ENCODE measurements at places on chromosomes 5 and 9. TPM values are rescaled to one million over a fixed set of nuclear protein-coding genes. Genes with fewer than 3 reads are reported as not detected.

DNA sequence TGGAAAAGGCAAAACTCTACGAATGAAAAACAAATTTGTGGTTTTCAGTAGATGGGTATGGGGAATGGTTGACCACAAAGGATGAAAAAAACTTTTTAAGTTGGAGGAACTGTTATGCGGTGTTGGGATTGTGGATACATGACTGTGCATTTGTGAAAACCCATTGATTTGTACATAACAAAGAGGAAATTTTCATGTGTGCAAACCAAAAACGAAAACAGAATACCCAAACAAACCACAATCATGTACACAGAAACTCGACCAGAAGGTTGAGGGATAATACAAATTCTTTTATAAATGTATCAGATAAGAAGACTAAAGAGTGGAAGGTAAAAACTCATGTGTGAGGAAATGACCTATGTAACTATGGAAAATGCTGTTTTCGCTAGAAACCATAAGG is 1012.4 kb downstream of the CDH18 start:
- H3K4me1 ChIP-seq, result peaks cover 6% of the 10 kb centered on the region
- no peaks in the 10 kb centered on the region for H3K36me3 ChIP-seq
- DNase-seq, result no peak
- H3K4me3 ChIP-seq, result no peak overlapping the region
- no peak overlapping the region for H3K27ac ChIP-seq

DNA sequence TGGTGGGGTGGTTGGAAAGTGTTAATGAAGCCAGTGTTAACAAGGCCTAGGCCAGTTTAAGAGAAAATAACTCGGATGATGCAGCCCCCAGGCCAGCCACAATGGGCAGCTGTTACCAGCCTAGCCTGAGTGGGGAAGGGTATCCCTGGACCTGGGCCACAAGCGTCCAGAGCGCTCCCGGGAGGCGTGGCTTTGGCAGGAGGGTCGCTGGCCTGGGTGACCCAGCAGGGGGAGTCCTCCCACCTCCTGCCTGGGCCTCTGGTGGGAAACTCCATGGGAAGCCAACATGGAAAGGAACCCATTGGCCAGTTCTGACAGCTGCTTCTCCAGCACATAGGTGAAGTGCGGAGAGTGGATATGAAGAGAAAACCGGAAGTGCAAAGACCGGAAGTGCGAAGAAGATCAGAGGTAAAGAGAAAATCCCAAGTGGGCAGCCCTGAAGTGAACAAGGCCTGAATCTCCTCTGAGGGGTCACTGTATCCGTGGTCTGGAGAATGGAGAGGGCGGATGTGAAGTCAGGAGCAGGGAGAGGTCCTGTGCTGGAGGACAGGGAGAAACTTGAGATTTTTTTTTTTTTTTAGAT is 79.0 kb downstream of the ADCY2 start:
- no peaks in the 10 kb centered on the region for H3K4me1 ChIP-seq
- H3K4me3 ChIP-seq, result no peak overlapping the region
- H3K27ac ChIP-seq, result no peak overlapping the region
- no peaks in the 10 kb centered on the region for H3K27me3 ChIP-seq
- peaks cover 8% of the 10 kb centered on the region for H3K36me3 ChIP-seq

DNA sequence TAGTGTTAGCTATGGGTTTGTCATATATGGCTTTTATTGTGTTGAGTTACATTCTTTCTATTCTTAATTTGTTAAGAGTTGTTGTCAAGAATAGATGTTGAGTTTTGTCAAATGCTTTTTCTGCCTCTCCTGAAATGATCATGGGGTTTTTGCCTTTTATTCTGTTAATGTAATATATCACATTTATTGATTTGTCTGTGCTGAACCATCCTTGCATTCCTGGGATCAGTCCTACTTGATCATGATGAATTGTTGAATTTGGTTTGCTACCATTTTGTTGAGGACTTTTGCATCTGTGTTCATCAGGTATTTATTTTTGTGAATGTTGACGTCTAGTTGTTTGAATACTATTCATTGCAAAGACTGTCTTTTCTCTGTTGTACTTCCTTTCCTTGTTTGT is 23.9 kb downstream of the RIC1 start:
- no peak overlapping the region for H3K27ac ChIP-seq
- no peak for DNase-seq
- no peak overlapping the region for H3K4me3 ChIP-seq
- H3K27me3 ChIP-seq, result no peaks in the 10 kb centered on the region

- DNase-seq, result peak; percentile 41
- H3K27me3 ChIP-seq, result no peaks in the 10 kb centered on the region
- H3K27ac ChIP-seq, result no peak overlapping the region
- no peaks in the 10 kb centered on the region for H3K4me1 ChIP-seq
- no peaks in the 10 kb centered on the region for H3K36me3 ChIP-seq
Measured at GRCh38 chr9:112793213-112793810, 42.8 kb downstream of the SNX30 start.

DNA sequence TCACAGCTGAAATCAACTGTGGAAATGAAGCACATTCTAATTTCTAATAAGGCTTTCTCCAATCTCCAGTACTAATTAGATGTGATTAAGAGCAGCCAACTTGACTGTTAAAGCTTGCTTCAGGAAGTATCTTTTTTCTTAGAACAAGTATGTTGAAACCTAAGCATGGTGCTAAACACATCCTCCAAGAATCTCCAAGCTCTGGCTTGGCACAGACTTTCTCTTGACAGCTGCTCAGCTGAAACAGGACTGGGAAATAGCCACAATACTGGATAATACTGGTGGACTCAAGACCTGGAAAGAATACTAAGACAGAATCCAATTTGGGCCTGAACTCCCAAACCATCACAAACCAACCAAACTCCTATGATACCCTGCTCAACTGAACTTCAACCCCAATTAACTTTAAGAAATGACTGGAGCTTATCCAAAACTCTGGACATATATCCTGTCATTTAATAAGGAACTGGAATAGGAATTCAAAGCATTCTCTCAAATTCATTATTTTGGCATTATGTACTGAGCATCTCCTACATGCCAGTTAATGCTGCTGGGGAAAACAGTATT is 16.2 kb downstream of the PRKAA1 start:
- no peak overlapping the region for H3K27ac ChIP-seq
- H3K4me1 ChIP-seq, result peaks cover 5% of the 10 kb centered on the region
- no peak overlapping the region for H3K4me3 ChIP-seq
- H3K36me3 ChIP-seq, result peaks cover 3% of the 10 kb centered on the region

GRCh38 chr5:141889282-141889871 is 11.2 kb upstream of the PCDH1 start:
- H3K27ac ChIP-seq, result no peak overlapping the region
- H3K4me1 ChIP-seq, result peaks cover 19% of the 10 kb centered on the region
- DNase-seq, result no peak
- no peaks in the 10 kb centered on the region for H3K36me3 ChIP-seq
- peaks cover 5% of the 10 kb centered on the region for H3K27me3 ChIP-seq

DNA sequence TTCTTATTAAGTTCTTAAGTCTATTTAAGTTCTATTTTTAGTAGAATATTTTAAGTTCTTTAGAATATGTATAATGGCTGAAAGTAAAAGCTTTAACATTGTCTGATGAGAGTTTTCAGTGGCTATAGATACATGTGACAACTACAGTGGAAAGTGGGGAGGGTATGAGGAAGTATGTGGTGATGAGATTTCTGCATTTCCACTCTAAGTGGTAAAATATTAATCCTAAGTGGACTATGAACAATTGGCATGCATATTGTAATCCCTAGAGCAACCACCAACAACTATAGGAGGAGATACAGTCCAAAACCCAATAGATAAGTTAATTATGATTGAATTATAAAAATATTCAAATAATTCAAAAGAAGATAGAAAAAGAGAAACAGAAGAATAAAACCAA is 183.6 kb downstream of the GADD45G start:
- no peak for DNase-seq
- peaks cover 7% of the 10 kb centered on the region for H3K27me3 ChIP-seq
- H3K27ac ChIP-seq, result no peak overlapping the region
- H3K4me3 ChIP-seq, result no peak overlapping the region

DNA sequence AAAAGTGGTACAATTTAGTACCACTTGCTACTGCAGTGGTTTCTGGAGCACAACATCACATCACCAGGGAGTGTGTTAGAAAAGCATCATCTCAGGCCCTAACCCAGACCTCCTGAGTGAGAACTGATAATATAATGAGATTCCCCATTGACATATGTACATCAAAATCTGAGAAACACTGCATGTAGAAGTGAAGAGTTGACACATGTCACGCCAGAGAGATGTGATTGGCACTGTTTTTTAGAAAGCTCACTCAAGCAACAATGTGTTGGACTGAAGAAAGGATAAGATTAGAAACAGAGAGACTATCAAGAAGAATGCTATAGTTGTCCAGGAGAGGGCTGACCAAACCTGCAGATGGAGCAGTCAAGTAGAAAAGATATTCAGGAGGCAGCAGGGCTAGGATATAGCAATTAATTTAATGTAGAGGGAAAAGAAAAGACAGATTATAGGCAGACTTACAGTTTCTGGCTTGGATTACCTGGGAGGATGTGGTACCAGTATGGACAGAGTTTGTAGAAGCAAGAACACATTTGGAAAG is 324.4 kb upstream of the ADAMTSL1 start:
- no peak overlapping the region for H3K4me3 ChIP-seq
- no peaks in the 10 kb centered on the region for H3K36me3 ChIP-seq

GRCh38 chr9:82732928-82733327 is 330.0 kb downstream of the RASEF start:
- H3K4me3 ChIP-seq, result no peak overlapping the region
- peaks cover 8% of the 10 kb centered on the region for H3K4me1 ChIP-seq
- DNase-seq, result no peak
- H3K36me3 ChIP-seq, result no peaks in the 10 kb centered on the region

GRCh38 chr9:133474215-133474614 is 4.7 kb downstream of the SLC2A6 start:
- H3K4me1 ChIP-seq, result peaks cover 9% of the 10 kb centered on the region
- H3K27ac ChIP-seq, result no peak overlapping the region
- DNase-seq, result no peak
- no peaks in the 10 kb centered on the region for H3K36me3 ChIP-seq
- peak overlapping the region; percentile 19 for H3K4me3 ChIP-seq

DNA sequence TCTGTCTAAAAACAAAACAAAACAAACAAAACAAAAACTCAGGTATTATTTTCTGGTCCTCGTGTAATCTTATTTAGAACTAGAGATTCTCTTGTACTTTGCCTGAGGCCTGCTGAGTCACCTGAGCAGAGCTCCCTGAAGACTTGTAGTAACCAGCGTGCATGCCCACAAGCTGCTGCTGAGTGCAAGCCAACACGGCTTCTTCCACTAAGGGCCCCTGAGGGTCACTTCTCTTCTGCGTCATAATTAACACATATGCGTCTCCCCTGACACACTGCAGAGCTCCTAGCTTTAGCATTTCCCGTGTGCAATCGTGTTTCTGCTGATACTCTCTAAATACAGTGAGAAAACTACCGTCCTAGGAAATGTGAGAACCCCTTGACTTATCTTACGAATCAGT is 10.9 kb upstream of the NDFIP1 start:
- H3K36me3 ChIP-seq, result no peaks in the 10 kb centered on the region
- no peaks in the 10 kb centered on the region for H3K4me1 ChIP-seq
- H3K27ac ChIP-seq, result no peak overlapping the region
- H3K27me3 ChIP-seq, result no peaks in the 10 kb centered on the region

DNA sequence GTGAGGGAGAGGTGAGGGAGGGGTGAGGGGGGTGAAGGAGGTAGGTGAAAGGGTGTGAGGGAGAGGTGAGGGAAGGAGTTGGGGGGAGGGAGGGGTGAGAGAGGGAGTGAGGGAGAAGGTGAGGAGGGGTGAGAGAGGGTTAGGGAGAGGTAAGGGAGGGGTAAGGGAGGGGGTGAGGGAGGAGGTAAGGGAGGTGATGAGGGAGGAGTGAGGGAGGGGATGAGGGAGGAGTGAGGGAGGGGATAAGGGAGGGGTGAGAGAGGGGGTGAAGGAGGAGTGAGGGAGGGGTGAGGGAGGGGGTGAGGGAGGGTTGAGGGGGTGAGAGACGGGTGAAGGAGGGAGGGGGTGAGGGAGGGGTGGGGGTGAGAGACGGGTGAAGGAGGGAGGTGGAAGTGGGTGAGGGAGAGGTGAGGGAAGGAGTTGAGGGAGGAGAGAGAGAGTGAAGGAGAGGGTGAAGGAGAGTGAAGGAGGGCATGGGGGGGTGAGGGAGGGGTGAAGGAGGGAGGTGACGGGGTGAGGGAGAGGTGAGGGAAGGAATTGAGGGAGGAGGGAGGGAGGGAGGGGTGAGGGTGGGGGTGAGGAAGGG is 18.5 kb downstream of the NINJ1 start:
- no peaks in the 10 kb centered on the region for H3K4me1 ChIP-seq
- H3K36me3 ChIP-seq, result no peaks in the 10 kb centered on the region
- no peak overlapping the region for H3K4me3 ChIP-seq
- no peaks in the 10 kb centered on the region for H3K27me3 ChIP-seq
- H3K27ac ChIP-seq, result no peak overlapping the region
- DNase-seq, result no peak

DNA sequence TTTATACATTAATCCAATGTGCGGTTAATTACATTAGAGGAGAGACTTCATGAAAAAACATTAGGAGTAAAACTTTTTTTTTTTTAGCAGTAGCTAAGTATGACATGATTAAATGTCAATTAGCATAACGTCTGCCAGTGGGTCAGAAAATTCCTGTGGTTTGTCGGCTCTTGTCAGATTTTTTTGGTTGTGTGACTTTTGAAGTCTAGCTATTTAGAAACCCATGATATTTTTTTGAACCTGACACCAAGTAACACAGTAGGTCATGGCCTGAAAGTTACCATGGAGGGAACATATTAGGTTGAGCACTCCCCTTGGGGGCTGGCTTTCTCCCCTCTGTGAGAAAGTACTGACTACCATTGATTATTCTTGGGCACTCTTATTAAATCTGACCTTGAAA is 84.8 kb upstream of the ALDH1A1 start:
- H3K4me1 ChIP-seq, result peaks cover 19% of the 10 kb centered on the region
- no peaks in the 10 kb centered on the region for H3K36me3 ChIP-seq
- no peak for DNase-seq
- no peak overlapping the region for H3K27ac ChIP-seq

DNA sequence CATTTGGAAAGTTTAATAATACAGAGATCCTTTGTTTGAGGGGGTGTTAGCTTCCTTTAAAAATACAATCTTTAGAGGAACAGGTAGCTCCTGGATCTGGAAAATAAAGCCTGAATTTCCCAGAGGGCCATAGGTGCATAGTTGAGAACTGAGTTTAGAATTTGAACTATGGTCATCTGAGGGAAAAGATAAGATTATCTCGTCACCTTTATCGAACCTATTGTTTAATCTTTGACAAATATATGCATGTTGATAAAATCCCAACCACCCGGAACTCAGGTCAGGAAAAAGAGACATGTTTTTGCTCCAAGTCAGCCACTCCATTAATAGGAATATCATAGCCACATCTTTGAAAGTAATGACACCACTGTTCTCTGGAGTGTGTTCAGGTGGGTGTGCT is 91.7 kb upstream of the FAM169A start:
- H3K4me3 ChIP-seq, result no peak overlapping the region
- no peak overlapping the region for H3K27ac ChIP-seq
- peaks cover 7% of the 10 kb centered on the region for H3K27me3 ChIP-seq
- no peak for DNase-seq
- H3K4me1 ChIP-seq, result no peaks in the 10 kb centered on the region

Gene PCDHA5
- 1.3 TPM for total RNA-seq

Gene NMRK1
- total RNA-seq, result 2.3 TPM

Gene C9orf43
- 0.77 TPM for total RNA-seq

Gene PDE8B
- 1.1 TPM for total RNA-seq

Gene CYSRT1
- total RNA-seq, result 1.2 TPM

Gene PTGR1
- 51.5 TPM for total RNA-seq

Gene FGF1
- not detected for total RNA-seq

Gene MEGF10
- total RNA-seq, result 96.1 TPM

Gene FOXD4L6
- 0.48 TPM for total RNA-seq

Gene CCL27
- 0.86 TPM for total RNA-seq

Gene SLC28A3
- not detected for total RNA-seq

Gene DNAI1
- 1.9 TPM for total RNA-seq
